Occipital lobe (tissue), 3 donors: ENCODE measurements at places on chromosomes 7 and 10. TPM values are rescaled to one million over a fixed set of nuclear protein-coding genes. Genes with fewer than 3 reads are reported as not detected.

GPR26 gene
- total RNA-seq = 3.1 TPM

SNCG gene
- total RNA-seq = 2.7 TPM

MYH16 gene
- not detected for total RNA-seq

RPEL1 gene
- total RNA-seq = 0.16 TPM

CALML5 gene
- total RNA-seq = not detected

BHLHA15 gene
- 10.0 TPM for total RNA-seq

TBXAS1 gene
- total RNA-seq = 3.4 TPM

RAMP3 gene
- 4.7 TPM for total RNA-seq

STEAP2 gene
- 2.3 TPM for total RNA-seq
